ENCODE measurements at places on chromosomes 2 and 18.
A peak's percentile ranks its signal among the peaks of the same experiment; 100 is the strongest.

GRCh38 chr2:108593547-108594098 is 59.4 kb downstream of the LIMS1 start:
- DNase-seq = peak; percentile 44

GRCh38 chr2:10183146-10183675 is 60.7 kb downstream of the RRM2 start:
- DNase-seq = no peak

GRCh38 chr2:152464851-152465470 is 130.0 kb downstream of the FMNL2 start:
- DNase-seq = no peak

DNA sequence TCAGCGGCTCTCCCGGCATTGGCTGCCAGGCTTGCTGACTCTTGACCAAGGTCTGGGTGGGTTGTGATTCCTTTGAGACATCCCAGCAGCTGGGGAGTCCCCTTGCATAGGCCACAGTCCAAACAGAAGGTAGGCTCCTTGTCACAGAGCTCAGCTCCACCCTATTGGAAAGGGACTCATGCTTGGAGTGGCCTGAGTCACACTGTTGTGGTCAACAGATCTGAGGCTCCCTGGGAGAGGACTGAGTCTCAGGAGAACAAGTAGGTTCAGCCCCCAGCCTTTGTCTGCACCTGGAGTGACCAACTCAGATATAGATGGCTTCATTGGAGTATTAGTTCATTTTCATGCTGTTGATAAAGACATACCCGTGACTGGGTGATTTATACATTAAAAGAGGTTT is 32.1 kb upstream of the SH3BP4 start:
- DNase-seq = no peak

GRCh38 chr2:239471011-239471792 is 70.4 kb upstream of the HDAC4 start:
- no peak for DNase-seq

DNA sequence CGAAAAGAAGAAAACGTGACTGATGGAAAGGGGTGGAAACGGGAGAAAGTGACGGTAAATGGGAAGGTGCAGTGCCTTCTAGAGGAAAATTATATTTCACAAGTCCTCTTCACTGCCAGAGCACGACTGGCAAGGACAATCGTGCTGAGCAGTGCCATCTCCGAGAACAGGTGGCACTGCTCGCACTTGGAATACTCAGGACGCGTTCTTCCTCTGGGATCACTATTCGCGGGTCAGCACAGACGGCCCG is 364 bp downstream of the STAT1 start:
- DNase-seq = no peak
